Fibroblast of skin of right biceps (primary cell): ENCODE measurements at places on chromosomes 11 and 22.
A peak's percentile ranks its signal among the peaks of the same experiment; 100 is the strongest.

- DNase-seq = peak; percentile 54
Measured at GRCh38 chr11:125082611-125083311, 19.7 kb downstream of the SLC37A2 start.

- DNase-seq = no peak
Measured at GRCh38 chr22:23253475-23254055, 73.3 kb downstream of the BCR start.

DNA sequence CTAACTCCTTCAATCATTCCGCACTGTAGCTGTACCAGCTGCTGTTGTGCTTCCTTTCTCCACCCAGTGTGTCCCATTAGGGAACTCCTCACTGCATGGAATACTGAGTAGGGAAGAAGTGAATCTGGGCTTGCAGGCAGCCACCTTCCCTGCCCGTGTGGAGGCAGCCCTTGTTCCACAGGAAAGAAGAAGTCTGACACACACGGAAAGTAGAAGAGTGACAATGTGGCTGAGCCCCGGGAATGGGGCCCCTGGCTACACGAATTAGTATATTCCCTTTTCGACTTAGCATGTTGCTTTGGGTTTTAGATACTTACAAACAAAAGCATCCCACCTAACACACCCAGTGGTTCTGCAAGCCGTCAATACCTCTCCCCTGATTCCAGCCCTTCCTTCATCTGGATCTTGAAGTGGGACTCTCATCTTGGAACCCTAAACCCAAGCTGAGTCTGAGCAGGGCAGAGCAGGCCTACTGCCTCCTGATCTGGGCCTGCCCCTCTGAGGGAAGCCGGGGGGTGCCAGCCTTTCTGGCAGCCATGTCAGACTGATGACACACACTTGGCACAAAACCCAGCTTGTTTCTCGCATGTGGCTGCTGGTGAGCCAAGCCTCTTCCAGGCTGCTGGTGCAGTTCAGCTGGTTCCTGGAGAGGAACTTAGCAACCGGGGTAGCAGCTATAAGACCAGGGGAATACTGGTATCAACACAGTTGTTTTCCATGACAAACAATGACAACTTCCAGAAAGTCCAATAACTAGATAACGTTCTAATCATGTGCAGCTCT is 71.6 kb downstream of the C11orf58 start:
- peak; percentile 37 for DNase-seq

DNA sequence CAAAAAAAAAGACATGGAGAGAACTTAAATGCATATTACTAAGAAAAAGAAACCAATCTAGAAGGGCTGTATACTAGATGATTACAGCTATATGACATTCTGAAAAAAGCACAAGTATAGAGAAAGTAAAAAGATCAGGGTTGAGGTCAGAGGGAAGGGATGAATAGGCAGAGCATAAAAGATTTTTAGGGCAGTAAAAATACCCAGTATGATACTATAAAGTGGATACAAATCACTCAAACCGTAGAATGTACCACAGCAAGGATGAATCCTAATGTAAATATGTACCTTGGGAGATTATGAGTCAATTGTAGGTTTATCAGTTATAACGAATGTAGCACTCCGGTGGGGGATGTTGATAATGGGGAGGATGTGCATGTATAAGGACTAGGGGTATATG is 29.4 kb upstream of the SMCO4 start:
- no peak for DNase-seq

DNA sequence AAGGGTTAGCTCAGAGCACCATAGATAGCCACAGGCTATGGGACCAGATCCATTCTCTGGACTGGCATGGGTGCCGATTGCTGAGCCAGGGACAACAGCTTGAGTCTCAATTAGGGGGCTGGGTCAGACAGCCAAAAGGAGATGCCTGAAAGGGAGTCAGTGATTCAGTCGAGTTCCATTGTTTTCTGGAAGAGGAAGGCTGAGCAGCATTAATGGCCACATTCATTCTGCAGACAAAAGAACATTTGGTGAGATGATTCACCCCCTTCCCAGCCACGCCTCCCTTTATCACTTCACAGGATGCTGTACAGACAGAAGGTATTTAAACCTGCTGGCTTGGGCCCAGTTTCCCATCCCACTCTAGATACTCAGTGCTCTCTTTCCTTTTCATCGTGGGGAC is 131.9 kb downstream of the ADAMTS15 start:
- DNase-seq = peak; percentile 95

DNA sequence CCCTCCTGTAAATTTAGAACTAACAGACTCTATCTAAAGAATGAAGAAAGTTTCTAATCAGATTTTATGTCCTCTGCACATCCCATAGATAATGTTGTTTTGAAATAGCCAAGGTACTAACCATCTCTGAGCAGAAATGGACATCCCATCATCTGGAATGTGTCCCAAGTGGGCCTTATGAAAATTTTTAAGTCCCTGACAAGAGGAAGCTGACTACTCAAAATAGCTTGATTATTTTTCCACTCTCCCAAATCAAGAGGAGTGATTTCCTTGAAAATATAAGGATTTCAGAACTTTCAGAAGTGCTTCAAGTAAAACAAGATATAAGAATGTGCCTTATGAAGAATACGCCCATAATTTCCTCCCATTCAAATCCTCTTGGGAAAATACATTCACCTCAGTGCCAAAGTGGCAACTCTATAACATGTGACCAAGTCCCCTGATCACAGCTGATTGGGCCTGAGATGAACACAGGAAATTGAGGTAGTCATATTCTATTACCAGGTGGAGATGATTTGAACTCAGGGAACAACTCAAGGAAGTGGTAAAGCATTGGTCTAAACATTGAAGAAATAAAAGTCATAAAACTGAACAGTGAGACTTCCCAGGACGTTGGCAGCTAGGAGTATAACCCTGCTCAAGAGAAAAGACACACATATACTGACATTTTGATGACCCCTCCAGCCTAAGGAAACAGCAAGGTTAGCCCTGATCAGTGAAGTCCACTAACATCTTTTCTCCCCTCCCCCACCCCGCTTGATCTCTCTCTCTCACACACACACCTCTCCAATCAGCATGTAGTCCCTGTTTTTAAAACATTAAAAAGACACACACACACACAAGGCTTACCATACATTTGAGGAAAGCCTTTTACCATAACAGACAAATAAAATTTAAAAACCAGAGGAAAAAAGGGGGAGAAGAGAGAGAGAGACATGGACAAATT is 70.8 kb upstream of the TEAD1 start:
- DNase-seq = no peak

GRCh38 chr22:41664490-41664889 is 24.2 kb downstream of the SNU13 start:
- DNase-seq = no peak

DNA sequence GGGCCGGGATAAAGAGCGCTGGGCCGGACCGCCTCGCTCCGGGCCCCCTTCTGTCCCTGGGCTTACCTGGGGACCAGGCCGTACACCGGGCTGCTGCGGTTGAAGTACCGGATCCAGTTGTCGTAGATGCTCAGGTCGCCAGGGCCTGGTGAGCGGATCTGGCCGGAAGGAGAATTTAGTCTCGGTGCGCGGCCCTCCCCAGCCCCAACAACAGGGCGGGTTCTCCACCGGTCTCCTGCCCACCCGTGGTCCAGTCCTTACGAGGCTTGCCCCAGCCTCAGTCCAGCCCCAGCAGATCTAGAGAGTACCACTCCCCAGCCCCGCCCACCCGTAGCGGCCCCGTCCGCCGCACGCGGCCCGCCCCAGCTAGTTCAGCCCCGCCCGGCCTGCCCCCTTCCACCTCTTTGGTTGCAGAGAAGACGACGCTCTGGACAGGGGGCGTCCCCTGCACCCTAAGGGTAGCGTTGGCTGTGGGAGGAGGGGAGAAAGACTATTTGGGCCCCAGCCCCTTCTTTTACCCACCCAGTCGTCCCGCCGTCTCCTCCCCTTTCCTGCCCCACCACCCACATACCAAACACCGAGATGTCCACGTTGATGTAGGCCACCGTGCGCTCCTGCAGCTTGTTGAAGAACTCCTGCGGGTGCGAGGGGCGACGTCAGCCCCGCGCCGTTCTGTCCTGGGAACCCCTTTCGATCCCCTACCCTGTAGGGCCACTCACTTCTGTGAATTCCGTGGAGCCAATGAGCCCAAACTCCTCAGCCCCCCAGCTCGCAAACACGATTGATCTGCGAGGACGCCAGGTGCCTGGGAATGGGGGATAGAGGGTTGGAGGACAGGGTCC is 6.8 kb downstream of the SAC3D1 start:
- peak; percentile 21 for DNase-seq

GRCh38 chr11:131944736-131945135 is 574.3 kb downstream of the NTM start:
- DNase-seq = peak; percentile 68
